ENCODE measurements at places on chromosomes 4 and X. TPM values are rescaled to one million over a fixed set of nuclear protein-coding genes. Genes with fewer than 3 reads are reported as not detected.
A peak's percentile ranks its signal among the peaks of the same experiment; 100 is the strongest.

Gene TRO
- 0.25 TPM for total RNA-seq

GRCh38 chr4:168562041-168562571 is 65.3 kb downstream of the PALLD start:
- no peak for DNase-seq

- no peak for DNase-seq
Measured at GRCh38 chrX:40003071-40003427, 94.7 kb downstream of the BCOR start.

Gene GLRB
- not detected for total RNA-seq

Gene ARR3
- not detected for total RNA-seq

GRCh38 chr4:142142366-142143054 is 506.1 kb downstream of the IL15 start:
- DNase-seq, result no peak

Gene FHIP1A
- 14.8 TPM for total RNA-seq

DNA sequence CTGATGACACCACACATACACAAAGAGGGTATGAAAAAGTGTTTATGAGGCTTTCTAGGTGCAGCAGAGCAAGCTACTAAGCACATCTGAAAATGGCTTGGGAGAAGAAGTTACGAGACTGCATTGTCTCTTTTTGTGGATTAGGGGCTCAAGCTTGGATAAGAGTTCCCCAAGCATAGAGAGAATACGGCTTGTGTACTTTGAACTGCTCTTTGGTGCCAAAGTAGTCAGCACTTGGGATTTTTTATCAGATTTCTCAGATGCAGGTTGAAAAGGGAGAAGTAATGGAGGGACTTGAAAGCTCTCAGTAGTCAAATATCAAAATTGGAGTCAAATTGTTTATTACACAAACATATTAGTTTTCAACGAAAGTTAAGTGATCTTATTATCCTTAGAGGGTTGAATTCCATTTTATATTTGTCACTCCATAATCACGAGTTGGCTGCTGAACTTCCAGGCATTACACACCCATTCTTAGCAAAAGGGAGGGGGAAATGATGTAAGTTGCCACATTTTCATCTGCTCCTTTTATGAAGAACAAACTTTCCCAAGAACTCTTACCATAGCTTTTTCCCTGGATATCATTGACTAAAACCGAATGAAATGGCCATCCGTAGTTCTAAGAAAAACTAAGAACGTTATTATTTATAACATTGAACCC is 1904.9 kb downstream of the PCDH7 start:
- DNase-seq, result no peak

DNA sequence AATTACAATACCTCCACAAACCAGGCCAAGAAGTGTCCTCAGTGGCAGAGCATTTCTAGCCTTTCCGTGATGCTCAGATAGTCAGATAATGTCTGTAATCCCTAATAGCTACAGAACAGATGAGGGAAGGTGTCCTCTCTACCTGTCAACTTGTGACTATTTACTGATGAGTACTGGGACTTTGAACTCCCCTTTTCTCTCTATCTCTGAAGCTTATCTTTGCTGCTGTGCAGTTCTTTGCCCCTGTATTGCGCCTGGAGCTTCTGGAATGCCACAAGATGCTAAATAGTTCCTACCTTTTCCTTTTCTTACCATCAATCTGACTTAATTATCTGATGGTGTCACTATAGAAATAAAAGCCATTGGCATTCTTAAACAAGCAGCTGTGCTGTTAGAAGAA is 30.5 kb downstream of the FGF2 start:
- no peak for DNase-seq

Gene GRIA2
- not detected for total RNA-seq

DNA sequence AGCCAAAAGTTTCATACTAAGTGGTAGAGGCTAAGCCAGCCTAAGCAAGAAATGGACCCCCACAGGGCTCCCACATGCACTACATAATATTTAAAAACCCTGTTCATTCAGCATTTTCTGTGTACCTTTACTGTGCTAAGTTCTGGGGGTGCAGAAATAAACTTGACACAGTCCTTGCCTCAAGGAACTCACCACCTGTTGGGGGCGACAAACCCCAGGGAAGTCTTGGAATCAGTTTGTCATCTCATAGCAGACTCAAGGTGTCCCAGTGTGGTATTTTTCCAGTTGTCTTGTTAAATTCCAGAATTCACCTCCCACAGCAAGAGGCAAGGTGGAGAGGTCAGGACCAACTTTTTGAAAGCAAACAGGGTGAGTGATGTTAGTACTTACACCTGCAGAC is 43.1 kb downstream of the ATG4A start:
- DNase-seq, result no peak

DNA sequence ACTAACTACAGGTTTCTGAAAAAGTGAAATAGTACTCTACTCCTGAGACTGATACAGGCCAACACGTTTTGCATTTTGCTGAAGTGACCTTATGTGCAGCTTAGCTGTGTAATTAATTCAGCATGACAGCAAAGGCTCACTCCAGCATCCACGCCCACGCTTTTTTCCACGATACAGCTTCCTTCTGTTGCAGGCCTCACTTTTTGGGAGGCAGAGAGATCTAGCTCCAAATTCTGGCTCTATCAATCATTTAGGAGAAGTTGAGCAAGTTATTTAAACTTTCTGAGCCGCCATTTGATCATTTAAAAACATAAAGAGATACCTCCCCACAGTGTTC is 160.3 kb downstream of the AFAP1 start:
- DNase-seq, result no peak

Gene ESX1
- total RNA-seq, result not detected

- no peak for DNase-seq
Measured at GRCh38 chr4:98318521-98318920, 57.3 kb downstream of the RAP1GDS1 start.

GRCh38 chr4:124334119-124334518 is 378.4 kb downstream of the ANKRD50 start:
- peak; percentile 60 for DNase-seq

DNA sequence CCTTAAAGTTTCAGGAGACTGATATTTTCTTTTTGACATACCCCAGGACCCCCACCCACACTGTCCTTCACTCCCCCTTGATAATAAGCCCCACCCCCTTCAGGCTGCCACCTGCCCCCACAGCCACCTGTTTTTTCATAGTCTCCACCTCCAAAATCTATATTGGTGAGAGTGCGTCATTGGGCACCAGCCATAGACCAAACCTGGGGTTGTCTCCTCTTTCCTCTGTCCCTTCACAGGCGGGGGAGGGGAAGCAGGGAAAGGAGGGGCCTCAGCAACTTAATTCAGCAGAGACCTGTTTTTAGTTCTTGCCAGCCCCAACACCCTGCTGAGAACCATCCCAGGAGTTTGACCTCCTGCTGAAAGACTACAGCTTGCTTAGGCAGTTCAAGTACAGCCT is 1.1 kb downstream of the ARHGAP36 start:
- no peak for DNase-seq

Gene HPGD
- total RNA-seq, result 0.66 TPM

GRCh38 chr4:23991444-23991843 is 101.6 kb upstream of the PPARGC1A start:
- DNase-seq, result no peak

- no peak for DNase-seq
Measured at GRCh38 chr4:57195622-57196021, 85.4 kb upstream of the IGFBP7 start.

DNA sequence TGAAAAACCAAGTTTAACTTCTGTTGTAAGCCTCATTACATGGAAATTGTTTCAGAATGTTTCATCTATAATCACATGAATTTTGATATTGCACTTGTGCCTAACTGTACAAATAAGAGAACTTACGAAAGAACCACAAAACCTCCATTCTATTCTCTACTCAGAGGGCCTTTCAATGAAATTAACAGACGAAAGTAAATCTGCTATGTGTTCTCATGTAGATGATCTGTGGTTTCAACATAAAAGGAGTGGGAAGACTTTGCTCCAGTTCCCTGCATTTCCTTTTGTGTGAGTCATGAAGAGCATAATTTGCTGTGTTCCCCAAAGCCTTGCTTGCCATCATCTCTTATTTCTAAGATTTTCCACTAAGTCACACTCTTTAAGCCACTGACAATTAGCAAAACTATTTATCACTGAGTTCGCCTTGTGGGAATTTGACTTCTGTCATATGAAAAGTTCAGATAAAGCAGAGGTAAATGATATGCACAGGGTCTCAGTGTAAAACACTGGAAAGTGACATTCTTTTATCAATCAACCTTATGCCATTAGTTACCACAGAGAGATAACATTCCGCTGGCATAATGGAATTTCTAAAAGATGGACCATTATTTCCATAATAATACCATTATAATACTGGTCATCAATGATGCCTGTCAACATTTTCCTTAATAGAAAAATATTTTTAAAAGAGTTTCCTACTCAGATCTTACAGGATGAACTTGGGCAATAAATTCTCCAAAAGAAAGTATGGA is 329.8 kb downstream of the NR3C2 start:
- DNase-seq, result no peak

GRCh38 chr4:170818786-170819185 is 729.0 kb upstream of the AADAT start:
- no peak for DNase-seq

DNA sequence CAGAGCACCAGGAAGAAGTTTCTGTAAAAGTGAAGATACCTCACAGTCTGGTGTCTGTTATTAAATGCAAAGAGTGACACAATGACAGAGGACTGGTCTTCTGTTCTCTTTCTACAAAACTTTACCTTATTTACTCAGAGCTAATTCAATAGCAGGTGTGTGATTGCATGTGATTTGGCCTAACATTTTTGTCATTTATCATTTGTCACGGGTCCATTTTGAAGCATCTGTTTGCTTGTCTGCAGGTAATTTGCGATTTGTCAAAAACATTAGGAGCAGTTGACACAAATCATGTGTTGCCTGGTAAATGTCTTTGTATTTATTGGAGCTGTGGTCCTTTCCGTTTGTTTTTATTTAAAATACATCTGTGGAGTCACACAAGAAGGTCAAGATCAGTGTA is 1232.4 kb downstream of the STIM2 start:
- DNase-seq, result no peak

GRCh38 chrX:110853610-110854009 is 58.0 kb upstream of the CHRDL1 start:
- DNase-seq, result no peak

GRCh38 chr4:145485120-145485519 is 3.5 kb downstream of the SMAD1 start:
- no peak for DNase-seq

- DNase-seq, result no peak
Measured at GRCh38 chr4:168573870-168574269, 77.0 kb downstream of the PALLD start.

GRCh38 chrX:108049649-108050048 is 4.8 kb downstream of the VSIG1 start:
- DNase-seq, result no peak

DNA sequence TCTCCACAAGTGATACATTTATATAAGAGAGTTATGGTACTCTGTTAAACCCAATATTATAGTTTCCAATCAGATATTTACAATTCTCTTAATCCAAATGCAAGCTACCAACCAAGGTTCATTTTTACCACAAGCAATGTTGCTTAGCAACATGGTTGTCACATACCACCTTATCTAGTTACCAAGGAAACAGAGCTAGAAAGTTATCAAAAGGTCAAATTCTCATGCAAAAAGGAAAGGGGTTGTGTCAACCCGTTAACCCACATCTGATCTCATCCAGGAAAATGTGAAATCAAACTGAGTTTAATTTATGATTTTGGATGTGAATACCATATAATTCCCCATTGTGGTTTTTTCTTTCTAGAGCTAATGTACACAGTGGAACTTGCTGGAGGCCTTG is 274.1 kb upstream of the MAGEB2 start:
- DNase-seq, result no peak

Gene ADH1C
- not detected for total RNA-seq

Gene GPRASP2
- total RNA-seq, result 2.1 TPM

Gene MAPK10
- 0.52 TPM for total RNA-seq
